ENCODE measurements at places on chromosomes 2 and 18.

GRCh38 chr2:239266779-239267287, 134.0 kb downstream of the HDAC4 start:
- H3K27me3 ChIP-seq = no peaks in the 10 kb centered on the region
- peaks cover 19% of the 10 kb centered on the region for H3K4me1 ChIP-seq
- no peak overlapping the region for H3K4me3 ChIP-seq
- H3K27ac ChIP-seq = no peak overlapping the region
- no peak for DNase-seq

DNA sequence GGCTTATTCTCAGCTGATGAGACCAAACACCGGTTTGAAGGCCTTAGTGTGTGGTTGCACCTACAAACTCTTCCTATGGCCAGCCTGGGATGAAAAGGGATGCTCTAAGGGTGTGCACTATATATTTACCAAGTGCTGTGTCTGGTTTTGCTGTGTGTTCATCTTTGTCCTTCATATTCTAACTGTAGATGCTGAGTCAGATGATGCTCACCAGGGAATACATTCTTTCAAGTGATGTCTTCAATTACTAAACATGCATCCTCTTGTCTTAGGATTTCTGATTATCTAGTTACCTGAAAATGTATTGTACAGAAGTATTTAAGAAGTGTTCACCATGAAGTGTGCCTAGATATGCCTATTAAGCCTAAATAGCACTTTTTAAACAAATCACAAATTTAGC, 1111.6 kb upstream of the ZEB2 start:
- no peak for DNase-seq
- no peak overlapping the region for H3K4me3 ChIP-seq
- no peak overlapping the region for H3K27ac ChIP-seq

DNA sequence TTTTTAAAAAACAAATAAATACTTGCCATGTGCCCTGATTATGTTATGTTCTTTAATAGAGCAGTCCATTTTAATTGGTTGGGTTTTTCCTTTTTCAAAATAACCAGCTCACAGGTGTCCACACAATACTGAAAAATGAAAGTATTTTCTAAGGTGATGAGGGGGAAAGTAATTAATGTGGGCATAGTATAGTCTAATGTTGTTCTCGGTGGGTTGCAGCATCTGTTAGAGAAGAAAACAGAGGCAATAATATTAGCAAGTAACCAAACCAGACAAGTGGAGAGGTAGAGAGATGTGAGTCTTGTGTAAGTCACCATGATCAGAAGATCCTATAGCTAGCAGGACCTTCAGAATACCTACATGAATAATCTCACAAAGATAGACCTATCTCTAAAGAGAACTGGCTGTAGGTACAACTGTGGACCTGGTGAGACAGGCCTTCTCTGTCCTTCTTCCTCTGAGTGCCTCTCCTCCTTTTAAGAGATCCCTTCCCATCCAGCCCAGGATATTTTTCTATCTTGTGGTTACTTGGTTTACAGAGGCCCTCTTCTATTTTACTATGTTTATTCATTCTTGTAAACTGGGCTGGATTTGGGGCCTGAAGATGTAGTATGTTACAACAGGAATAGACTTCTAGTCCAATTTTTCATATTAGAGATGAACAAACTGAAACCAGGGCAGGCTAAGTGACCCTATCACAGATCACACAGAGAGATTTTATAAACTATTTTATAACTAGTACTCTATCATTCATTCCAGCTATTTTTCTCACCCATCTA, 67.1 kb upstream of the MSTN start:
- DNase-seq = no peak
- H3K27ac ChIP-seq = no peak overlapping the region
- no peak overlapping the region for H3K4me3 ChIP-seq
- H3K36me3 ChIP-seq = no peaks in the 10 kb centered on the region
- no peaks in the 10 kb centered on the region for H3K27me3 ChIP-seq
- no peaks in the 10 kb centered on the region for H3K4me1 ChIP-seq

DNA sequence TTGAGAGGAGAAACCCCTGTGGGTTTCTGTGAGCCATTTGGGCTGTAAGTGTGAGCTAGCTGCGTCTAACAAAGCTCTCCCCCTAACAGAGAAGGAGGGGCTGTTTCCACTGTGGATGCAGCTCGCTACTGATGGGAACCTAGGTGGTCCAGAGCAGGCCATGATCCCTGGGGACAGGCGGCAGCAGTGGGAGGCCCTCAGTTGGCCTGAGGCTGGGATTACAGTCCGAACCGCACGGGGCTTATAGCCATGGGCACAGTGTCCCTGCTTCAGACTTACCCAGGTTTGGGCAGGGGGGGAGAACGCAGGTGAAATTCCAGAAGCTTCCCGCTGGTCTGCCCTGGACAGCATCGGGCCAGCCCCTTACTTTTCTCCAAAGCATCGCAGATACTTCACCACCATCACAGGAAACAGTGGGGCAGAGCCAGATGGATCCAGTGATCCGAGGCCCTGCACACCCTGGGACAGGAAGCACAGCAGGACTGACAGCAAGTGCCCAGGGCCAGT, 139.4 kb downstream of the SEPTIN10 start:
- peaks cover 4% of the 10 kb centered on the region for H3K4me1 ChIP-seq
- H3K4me3 ChIP-seq = no peak overlapping the region
- H3K36me3 ChIP-seq = no peaks in the 10 kb centered on the region
- no peak overlapping the region for H3K27ac ChIP-seq
- DNase-seq = no peak

DNA sequence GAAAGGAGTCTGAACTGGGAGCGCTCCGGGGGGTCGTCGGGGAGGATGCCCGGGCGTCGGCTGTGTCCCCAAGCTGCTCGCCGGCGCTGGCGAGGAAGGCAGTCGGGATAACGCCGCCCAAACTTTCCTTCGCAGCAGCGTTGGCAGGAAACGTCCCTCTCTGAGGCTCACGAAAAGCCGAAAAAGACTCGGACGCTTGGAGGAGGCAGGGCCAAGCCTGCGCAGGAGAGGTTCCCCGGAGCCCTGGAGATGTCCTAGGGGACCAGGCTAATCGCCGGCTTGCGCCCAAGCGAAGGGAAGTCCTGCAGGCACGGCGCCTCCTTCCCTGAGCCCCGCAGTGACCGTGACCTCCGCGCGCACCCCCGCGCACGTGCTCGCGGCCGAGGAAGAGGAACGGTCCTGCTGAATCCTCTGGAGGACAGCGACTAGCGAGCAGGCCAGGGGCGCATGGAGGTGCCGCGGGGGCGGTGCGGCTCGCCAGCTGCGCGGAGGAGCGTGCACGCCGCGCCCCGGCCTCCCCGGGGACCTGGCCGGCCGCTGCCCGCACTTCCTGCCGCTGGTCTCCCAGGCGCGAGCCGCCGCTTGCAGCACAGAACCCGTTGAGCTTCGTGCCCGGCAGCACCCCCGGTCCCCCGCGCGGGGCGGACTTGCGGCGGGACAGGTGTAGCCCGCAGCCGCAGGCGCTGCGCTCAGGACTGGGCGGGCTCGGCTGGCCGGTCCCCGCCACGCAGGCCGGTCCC, at the start of gene SH3RF3:
Gene SH3RF3, plus strand, starts transcription at position 590 of the 740 bp plus-strand sequence.
- peaks cover 8% of the 10 kb centered on the region for H3K4me1 ChIP-seq
- peak within 1 kb of the TSS; percentile 85 for H3K4me3 ChIP-seq
- H3K36me3 ChIP-seq = no peaks in the 10 kb centered on the region
- DNase-seq = peak; percentile 32
- H3K27me3 ChIP-seq = peaks cover 55% of the 10 kb centered on the region
- H3K27ac ChIP-seq = no peak within 1 kb of the TSS

Measured in neuronal stem cell (in vitro differentiated cells).